CD8-positive, alpha-beta memory T cell (primary cell): ENCODE measurements at places on chromosomes 16 and 17. TPM values are rescaled to one million over a fixed set of nuclear protein-coding genes. Genes with fewer than 3 reads are reported as not detected.
A peak's percentile ranks its signal among the peaks of the same experiment; 100 is the strongest.

DNA sequence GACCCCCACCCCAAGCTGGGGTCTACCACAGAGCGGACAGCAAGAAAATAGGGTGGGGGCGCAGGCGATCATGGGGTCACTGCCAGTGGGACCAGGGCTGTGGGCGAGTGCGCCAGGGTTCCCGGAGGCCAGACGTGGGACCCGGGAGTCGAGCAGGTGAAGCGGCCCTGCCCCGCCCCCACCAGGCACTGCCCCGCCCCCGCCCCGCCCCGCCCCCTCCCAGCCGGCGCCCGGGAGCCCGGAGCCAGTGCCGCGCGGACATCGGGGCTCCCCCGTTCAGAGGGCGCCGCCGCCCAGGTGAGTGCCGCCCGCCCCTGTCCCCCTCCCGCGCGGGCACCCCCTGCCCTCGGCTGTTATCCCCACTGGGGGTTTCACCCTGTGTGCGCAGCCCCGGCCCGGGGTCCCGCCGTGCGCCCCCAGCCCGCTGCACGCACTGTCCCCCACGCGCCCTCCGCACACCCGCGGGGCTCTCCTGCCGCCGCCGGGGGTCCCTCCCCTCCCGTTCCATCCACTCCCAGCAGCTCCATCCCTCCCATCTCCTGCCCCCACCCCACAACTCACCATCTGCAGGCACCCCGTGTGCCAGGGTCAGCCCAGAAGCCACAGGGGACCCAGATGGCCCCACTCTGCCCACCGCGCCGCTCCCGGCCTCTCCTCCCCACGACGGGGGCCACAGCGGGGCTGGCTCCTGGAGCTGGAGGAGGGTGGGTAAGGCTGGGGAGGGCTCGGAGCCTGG is at the start of gene SSTR5:
TSS of gene SSTR5 (plus strand) at position 222 of the 736 bp plus-strand sequence. CDS start 6,122 bp downstream, outside the sequence.
- no peak for DNase-seq

DNA sequence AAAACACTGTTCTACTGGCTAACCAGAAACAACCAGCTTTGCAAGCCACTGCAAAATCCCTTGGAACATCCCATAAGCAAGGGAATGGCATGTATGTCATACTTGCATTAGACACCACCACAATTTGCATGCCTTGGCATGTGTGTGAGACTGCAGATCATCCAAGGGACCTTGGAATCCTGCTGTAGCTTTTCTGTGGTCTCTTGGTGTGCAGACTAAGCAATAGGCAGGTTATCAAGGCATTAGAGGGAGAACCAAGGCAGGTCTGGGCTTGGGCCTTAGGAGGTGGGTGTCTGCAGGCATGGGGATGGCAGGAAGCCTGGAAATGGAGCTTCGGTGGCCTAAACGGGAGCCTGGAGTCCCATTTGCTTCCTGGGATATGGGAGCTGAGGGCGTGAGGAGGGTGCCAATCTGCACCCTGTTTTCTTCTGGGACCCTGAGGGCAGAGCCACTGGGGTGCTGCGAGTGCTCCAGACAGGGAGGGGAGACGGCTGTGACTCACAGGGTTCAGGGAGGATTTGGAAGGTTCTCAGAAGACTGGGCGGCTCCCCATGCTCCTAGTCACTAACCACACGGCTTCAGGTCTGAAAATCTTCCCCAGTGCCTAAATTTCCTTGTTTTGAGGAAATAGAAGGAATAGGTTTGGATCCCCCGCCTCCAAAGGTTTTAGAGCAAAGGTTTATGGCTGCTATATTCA is 36.6 kb downstream of the FAM20A start:
- DNase-seq, result no peak

GRCh38 chr16:81633147-81633619 is 145.9 kb upstream of the PLCG2 start:
- no peak for DNase-seq

GRCh38 chr17:30422171-30422570 is 43.4 kb downstream of the CPD start:
- no peak for DNase-seq

GRCh38 chr16:85888405-85889331 is 10.3 kb upstream of the IRF8 start:
- DNase-seq, result no peak

DNA sequence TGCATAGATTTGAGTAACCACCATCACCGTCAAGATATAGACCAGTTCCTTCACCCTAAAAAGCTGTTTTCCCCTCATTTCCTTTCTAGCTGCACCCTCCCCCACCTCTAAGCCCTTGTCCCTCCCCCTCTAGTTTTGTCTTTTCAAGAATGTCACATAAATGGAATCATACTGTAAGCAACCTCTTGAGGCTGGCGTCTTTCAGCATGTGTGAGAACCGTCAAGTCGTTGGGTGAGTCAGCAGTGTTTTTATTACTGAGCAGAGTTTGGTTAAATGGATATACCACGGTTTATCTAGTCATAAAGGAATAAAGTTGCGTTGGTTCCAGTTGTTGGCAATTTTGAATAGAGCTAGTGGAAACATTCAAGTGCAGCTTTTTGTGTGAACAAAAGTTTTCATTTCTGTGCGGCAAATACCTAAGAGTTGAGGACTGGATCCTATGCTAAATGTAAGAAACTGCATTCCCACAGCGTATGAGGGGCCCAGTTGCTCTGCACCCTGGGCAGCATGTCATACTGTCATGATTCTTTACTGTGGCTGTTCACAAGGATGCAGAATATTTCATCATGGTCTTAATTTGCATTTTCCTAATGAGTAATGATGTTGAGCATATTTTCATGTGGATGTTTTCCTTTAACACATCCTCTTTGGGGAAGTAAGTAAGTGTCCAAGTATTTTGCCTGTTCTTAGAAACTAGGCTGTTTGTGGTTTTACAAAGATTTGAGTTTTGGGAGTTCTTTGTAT is 264.3 kb downstream of the CPPED1 start:
- DNase-seq, result no peak

- no peak for DNase-seq
Observed at GRCh38 chr16:4339455-4339854, 11.7 kb downstream of the PAM16 start.

DNA sequence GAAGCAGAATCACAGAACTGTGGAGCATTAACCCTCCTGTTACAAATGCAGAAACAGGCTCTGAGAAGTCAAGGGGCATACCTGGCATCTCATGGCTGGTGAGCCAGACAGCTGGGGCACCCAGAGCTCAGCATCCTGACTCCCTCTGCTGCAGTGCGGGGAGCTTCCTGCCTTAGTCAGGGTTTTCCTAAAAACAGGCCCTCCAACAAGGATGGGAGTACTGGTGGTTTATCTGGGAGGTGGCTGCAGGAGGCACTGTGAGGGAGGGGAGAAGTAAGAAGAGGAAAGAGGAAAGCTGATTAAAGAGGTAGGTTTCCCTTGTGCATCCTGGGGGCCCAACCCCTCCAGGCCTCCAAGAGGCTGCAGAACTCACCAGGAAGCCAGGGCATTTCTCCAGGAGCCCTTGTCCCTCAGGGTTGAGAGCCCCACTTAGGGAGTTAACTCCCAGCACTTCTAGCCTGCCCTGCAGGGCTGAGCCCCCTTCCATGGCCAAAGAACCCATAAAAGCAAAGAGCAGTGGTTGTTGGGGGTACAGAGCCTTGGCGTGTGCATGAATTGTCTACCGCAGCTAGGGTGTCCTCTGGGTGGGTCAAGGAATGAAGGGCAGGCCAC is 261.5 kb upstream of the RPL38 start:
- DNase-seq, result no peak

DNA sequence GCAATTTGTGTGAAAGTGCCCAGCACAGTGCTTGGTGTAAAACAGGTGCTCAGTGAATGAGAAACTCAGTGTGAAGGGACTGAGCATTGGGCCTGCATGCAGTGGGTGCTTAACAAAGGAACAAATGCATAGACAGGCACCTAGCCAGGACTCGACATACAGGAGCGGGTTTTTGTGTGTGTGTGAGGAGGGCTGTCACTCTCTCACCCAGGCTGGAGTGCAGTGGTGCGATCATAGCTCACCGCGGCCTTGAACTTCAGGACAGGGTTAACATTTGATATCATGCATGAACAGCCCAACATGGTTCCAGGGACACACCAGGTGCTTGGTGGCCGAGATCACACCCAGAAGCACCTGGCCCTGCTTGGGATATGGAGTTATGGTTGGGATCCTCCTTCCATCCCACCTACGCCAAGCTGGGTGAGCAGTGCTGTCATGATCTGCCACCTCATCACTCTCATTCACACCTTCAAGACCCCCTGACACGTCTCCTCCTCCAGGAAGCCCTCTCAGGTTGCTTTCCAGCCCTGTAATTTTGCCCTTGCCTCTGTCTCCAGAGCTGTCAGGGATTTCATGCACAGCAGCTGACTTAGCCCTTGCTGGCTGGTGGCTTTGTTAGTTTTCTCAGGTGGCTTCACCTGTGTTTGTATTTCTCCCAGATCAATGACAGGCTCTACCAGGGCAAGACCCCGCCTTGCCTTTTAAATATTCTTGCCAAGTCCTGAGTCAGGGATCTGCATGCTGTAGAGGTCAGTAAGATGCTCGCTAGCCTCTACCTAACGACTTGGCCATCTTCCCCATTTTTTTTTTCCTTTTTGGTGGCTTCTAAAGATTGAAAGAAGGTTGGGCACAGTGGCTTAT is 66.4 kb downstream of the OR1D5 start:
- DNase-seq, result no peak

DNA sequence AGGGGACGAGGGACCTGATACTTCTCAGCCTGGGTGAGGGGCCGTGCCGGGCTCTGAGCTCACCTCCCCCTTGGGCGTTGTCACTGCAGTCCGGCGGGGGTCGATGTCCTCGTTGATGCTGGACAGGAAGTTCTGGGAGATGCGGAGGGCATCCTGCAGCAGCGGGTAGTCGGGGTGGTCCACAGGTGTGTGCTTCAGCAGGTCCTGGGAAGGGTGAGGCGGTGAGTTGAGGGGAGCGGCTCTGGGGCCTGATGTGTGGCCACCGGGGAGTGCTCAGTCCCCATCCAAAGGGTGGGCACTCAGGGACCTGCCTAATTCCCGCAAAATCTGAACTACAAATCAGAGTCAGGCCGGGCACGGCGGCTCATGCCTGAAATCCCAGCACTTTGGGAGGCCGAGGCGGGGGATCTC is 75.6 kb downstream of the TIMM22 start:
- DNase-seq, result no peak

DNA sequence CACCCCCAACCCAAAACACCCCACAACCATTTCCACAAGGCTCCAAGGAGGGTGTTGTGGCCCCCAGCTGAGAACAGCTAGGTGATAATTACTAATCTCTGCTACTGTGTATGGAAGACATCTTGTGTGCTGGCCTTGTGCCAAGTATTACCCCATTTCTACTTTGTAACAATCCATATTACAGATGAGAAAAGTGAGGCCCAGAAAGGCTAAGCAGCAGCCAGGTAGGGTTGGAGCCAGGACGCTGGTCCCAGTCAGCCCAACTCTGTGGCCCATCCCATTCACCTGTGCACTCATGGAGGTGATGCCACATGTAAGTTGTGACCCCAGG is 12.4 kb upstream of the PEMT start:
- no peak for DNase-seq

GRCh38 chr16:80023865-80024264 is 423.3 kb upstream of the MAF start:
- DNase-seq, result no peak

DNA sequence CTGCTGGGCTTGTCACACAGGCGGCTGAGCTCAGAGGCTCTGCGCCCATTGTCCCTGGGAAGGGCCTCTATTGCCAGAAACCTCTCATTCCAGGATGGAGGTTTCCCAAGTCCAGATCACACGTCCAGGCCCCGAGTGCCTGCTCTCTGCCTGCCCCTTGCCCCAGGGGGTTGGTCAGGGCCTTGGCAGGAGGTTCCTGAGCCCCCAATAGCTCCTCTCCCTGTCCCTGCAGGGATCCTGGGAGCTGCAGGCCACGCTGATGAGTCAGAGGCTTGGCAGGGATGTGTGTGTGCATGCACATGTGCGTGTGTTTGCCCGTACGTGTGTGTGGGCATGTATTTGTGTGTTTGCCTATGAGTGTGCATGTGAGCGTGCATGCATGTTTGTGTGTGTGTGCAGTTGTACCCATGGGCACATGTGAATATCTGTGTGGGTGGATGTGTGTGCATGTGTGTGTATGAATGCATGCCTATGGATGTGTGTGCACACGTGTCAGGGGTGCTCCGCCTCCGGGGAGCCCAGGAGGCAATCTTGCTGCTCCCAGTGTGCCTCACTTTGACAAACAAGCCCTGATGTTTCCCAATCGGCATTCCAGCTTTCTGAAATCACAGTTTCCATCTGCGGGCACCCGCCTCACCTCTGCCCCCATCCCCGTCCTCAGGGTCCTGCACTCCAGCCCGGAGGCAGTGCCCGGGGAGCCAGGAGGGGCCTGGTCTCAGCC is 98.4 kb upstream of the GSE1 start:
- DNase-seq, result no peak

DNA sequence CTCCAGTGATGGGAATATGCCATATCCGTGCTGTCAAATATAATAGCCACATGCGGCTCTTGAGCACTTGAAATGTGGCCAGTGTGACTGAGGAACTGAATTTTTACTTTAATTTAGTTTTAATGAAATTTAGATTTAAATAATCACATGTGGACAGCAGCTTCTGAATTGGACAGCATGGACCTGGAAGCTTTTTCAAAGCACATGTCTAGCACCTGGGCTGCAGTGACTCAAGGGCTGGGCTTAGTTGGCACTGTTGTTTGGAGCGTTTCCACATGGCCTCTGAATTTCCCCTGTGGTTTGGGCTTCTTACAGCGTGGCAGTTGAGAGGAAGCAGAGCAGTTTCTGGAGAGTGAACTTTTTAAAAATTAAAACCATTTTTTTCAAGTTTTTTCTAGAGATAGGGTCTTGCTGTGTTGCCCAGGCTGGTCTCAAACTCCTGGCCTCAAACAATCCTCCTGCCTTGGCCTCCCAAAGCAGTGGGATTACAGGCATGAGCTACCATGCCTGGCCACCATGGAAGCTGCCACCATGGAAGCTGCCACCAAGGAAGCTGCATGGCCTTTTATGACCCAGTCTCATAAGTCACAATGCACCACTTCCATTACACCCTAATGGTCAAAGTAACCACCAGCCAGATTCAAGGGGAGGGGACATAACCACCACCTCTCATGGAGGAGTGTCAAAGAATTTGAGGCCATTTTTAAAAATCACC is 6.7 kb upstream of the TOB1 start:
- peak; percentile 51 for DNase-seq

DNA sequence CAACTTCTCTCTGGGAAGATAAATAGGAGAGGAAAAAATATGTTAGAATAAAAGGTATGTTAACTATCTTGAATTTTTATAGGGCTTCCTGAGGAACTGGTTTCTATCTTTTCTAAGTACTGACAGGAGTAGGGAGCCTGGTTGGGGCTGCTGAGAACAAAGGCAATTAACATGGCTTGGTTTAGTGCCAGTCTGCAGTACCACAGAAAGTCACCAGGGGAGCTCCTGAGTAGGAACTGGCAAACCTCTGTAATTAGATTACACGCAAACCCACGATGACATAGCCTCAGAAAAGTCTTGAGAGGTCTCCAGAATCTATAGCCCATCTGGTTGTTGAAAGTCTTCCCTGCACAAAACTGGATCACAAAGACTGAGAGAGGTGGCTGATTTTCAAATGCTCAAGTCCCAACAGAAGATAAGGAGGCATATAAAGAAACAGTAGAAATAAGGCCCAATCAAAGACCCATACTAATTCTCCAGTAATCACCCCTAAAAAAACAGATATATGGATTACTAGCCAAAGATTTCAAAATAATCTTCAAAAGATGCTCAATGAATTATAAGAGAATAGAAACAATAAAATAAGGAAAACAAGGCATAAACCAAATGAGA is 11.7 kb upstream of the CNTNAP4 start:
- DNase-seq, result no peak

GRCh38 chr17:36867716-36868341 is 69.4 kb upstream of the LHX1 start:
- no peak for DNase-seq

Gene RGS9
- total RNA-seq, result 1.4 TPM

Gene GCGR
- not detected for total RNA-seq

Gene DNAAF8
- 0.31 TPM for total RNA-seq

Gene VMO1
- total RNA-seq, result not detected

Gene RARA
- 37.8 TPM for total RNA-seq
